ENCODE measurements at places on chromosomes 11 and 22.

DNA sequence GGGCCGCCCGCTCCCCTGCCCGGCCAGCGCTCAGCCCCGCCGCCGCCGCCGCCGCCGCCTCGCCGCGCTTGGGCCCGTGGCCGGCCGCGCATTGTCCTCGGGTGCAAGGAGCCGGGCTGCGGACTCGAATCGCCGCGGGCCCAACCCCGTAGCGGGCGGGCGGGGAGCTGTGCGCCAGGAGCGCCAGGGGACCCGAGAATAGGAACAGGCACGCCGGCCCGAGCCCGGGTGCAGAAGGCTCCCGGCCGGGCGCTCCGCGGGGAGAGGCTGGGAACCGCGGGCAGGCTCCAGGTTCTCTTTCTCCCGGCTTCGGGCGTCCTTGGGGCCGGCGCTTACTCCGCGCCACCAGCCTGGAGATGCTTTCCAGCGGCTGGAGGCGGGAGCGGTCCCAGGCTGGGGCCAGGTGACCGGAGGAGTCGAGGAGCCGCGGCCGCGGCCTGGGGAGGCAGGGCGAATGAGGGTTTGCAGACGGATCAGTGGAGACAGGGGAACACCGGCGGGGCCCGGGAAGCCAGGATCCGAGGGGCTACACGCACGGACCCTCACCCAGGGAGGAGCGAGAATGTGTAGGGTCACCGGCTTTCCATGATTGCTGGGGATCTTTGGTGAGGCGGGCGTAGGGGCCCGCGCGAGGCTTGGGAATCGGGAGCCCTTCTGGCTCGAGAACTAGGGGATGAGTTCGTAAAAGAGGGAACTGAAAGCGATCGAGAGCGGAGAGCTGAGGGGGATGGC lies 726 bp downstream of the PKNOX2 start:
- no peak for DNase-seq

GRCh38 chr11:92340839-92341238 lies 116.2 kb downstream of the FAT3 start:
- peak; percentile 0 for DNase-seq

DNA sequence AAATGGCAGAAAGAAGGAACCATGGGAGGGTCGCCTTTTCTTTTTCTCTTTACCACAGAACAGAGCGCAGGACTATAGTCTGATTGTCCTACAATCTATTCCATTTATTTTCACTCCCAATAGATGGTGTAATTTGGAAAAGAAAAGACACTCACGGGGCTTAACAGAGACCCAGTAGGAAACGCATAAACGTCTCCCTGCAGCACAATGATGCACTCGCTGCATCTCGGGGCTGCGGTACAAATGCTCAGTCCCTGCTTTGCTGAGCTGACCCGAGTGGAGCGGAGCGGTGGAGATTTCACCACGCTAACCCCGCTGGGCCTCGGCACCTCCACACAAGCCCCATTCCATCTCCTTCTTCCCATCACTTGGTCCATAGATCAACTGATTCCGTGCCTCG lies 1.5 kb downstream of the FEZ1 start:
- DNase-seq, result no peak

- no peak for DNase-seq
Observed at GRCh38 chr11:89487016-89487415, 4.2 kb downstream of the NOX4 start.

GRCh38 chr11:131240421-131240820 lies 130.0 kb upstream of the NTM start:
- DNase-seq, result no peak

GRCh38 chr22:23180301-23180892 lies at the start of gene BCR:
Gene BCR, plus strand, starts transcription at chr22:23180509. Its CDS starts 452 bp downstream, at chr22:23180961.
- no peak for DNase-seq

DNA sequence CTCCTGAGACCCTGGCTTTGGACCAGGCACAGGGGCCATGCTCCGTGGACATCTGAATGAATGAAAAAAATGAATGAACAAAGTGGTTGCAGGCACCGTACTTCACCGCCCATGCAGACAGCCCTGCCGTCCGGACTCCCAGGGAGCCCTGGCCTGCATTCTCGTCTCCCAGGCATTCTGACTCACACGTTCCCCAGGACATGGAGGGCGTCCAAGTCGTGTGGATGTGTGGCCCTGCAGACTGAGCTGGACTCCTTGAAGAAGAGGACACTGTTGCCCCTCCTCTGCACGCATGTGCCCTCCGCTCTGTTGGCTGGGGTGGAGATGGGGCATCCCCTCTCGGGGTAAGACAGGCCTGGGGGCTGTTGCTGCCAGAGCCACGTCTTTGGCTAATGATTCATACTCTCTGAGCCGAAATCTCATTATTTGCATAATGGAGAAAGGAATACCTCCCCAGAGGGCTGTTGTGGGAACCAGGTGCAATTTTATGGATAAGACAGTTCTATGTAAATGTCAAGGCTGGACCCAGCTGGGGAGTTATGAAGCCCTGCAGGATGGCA lies 49.7 kb downstream of the RTL6 start:
- DNase-seq, result no peak

GRCh38 chr11:95042906-95043305 lies 6.3 kb upstream of the KDM4F start:
- DNase-seq, result no peak

GRCh38 chr11:2976294-2977063 lies 15.7 kb downstream of the NAP1L4 start:
- DNase-seq, result no peak

DNA sequence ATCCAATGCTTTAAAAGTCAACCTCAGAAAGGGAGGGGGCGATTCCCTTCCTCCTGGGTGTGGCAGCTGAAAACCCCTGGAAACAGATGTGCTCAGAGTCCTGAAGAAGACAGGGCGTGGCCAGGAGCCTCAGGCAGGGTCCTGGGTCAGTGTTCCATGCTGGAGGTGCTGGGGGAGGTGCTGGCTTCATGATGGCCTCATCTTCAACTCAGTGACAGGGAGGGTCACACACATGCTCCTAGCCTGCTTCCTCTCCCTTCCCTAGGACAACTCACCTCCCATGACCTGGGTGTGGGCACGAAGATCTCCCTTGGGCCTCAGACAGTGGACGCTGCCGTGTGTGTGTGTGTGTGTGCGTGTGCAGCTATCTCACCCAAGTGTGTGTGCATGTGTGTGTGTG lies 245.6 kb upstream of the B3GAT1 start:
- DNase-seq, result no peak
